Psoas muscle (tissue), 8 donors: ENCODE measurements at places on chromosomes 3 and 15. TPM values are rescaled to one million over a fixed set of nuclear protein-coding genes. Genes with fewer than 3 reads are reported as not detected.

DNA sequence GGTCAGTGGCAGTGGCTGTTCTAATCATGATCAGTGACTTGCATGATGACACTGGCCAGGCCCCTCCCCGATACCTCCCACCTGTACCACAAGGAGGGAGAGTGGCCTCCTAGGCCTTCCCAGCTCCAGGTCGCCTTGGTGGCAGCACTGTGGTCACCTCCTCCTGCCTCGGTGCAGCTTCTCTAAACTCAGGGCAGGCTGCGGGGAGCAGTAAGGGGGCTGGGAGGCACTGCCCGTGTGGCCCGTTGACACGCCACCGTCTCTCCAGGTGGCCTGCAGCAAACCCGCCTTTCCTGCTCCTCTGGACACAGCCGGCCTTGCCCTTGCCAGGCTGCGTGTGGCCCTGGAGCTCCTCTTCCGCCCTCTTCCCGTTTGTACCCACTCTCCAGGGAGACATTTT, 184.1 kb downstream of the XXYLT1 start:
- DNase-seq: peak; percentile 16

GRCh38 chr3:128557531-128558280, 64.7 kb upstream of the GATA2 start:
- DNase-seq: no peak

The FAM107A gene
- polyA plus RNA-seq: 16.5 TPM

The TADA3 gene
- polyA plus RNA-seq: 75.7 TPM

- no peak for DNase-seq
Observed at GRCh38 chr3:171001957-171002694, 24.4 kb downstream of the SLC2A2 start.

DNA sequence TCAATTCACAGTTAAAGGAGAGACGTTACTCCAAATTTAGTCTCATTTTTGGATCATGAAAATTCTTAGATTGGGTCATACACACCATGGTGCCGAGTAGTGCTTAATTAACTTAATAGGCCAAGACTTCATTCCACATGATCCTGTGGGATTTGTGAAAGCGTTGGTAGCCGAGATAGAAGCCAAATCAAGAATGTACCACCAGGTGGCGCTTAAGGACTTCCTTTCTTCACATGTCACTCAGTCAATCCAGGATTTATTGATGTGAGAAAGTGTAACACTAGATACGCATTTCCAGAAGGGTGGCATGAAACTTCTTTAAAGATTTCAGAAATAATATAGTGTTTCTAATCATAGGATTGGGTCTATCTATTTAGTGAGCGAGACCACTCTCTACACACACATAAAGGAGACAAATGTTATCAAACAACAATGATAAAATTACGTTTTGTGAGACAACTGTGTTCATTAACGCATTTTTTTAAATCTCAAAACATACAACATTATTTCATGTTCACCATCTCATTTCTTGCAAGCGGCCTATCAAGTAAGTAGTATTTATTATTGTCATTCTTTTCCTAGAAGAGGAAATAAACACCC, 436.1 kb downstream of the CHL1 start:
- no peak for DNase-seq

DNA sequence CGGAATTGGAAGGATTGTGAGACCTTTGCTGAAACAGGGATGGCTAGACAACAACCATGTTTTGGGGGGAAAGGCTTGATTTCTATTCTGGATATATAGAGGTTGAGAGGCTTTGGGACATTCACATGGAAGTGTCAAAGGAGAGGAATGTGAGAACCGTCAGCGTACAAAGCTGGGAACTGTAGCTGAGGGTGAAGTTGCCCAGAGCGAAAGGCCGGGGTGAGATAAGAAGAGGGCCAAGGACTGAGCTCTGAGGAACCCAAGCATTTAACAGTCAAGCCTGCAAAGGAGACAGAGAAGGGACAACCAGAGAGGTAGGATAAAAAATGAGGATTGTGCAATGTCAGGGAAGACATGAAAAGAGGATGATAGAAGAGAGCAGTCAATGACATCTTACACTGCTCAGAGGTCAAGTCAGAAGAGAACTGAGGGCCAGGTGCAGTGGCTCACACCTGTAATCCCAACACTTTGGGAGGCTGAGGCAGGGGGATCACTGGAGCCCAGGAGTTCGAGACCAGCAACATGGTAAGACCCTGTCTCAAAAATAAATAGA, 41.5 kb upstream of the RAF1 start:
- DNase-seq: no peak

The RTP4 gene
- 0.35 TPM for polyA plus RNA-seq

GRCh38 chr15:99777144-99777543, 43.9 kb upstream of the LYSMD4 start:
- DNase-seq: no peak

The FGF12 gene
- 0.87 TPM for polyA plus RNA-seq

GRCh38 chr3:196968233-196969133, at the start of gene PIGZ:
Gene PIGZ (minus strand): TSS chr3:196968833. CDS start chr3:196952031, 16,802 bp downstream.
- peak; percentile 71 for DNase-seq

GRCh38 chr3:107574650-107575049, 51.9 kb downstream of the BBX start:
- no peak for DNase-seq

- DNase-seq: peak; percentile 88
Observed at GRCh38 chr3:48548729-48549705, 7.6 kb downstream of the PFKFB4 start.

GRCh38 chr3:143532091-143532490, 316.2 kb downstream of the SLC9A9 start:
- no peak for DNase-seq

- DNase-seq: no peak
Observed at GRCh38 chr15:73732930-73733329, 20.2 kb downstream of the INSYN1 start.

The TMEM212 gene
- not detected for polyA plus RNA-seq

DNA sequence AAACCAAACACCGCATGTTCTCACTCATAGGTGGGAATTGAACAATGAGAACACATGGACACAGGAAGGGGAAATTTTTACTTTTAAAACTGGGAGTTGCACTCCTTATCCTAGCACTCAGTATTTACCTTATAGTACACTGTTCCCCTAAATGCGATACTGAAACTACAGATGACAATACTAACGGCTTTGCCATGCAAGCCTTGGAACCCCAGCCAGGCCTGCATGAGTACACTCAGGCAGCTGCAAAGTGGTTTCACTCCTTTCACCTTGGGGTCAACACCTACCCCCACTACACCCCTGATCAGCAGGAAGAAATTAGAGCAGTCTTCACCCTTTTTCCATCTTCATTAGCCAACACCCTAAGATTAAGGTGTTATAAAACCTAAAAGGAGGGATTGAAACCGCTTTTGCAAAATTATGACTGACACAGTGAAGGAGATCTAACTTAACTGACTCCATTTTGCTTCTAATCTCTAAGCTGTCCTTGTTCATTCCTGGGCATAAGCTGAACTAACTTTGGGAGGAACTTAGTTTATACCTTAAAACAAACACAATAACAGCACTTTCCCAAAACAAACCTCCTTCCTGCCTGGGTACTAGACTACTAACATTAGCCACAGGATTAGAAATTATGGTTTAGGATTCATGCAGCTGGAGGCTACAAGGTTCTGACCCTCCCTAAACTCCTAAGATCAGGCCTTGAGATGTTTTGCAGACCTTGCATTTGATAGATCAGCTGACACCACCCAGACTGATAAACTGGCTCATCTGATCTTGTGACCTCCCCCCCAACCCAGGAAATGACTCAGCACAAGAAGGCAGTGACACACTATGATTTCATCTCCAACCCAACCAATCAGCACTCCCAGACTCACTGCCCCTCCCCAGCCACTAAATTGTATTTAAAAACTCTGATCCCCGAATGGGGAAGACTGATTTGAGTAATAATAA, 452.1 kb upstream of the PPP2R3A start:
- DNase-seq: no peak

DNA sequence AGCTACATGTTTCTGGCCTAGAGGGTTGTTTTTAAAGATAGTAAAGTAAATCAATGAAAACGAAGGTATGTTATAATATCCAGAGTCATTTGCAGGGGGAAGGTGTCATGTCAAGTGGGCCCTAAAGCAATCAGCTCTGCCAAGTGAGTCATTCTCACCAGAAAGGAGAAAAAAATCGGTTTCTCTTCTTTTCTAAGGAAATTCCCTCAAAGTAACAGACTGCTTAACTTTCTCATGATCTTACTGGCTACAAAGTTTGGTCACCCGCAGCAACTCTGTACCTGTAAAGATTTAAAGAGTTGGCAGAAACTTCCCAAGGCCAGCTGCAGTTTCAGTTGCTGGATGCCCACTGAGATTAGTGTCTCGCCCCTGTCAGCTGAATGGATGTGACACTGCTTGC, 5.5 kb upstream of the FSIP1 start:
- DNase-seq: no peak

The HIGD2B gene
- polyA plus RNA-seq: not detected

- DNase-seq: no peak
Observed at GRCh38 chr3:125214738-125215137, 2.2 kb upstream of the SLC12A8 start.

- DNase-seq: no peak
Observed at GRCh38 chr3:48957006-48957705, 32.9 kb upstream of the P4HTM start.

The CSPG5 gene
- polyA plus RNA-seq: 0.21 TPM

DNA sequence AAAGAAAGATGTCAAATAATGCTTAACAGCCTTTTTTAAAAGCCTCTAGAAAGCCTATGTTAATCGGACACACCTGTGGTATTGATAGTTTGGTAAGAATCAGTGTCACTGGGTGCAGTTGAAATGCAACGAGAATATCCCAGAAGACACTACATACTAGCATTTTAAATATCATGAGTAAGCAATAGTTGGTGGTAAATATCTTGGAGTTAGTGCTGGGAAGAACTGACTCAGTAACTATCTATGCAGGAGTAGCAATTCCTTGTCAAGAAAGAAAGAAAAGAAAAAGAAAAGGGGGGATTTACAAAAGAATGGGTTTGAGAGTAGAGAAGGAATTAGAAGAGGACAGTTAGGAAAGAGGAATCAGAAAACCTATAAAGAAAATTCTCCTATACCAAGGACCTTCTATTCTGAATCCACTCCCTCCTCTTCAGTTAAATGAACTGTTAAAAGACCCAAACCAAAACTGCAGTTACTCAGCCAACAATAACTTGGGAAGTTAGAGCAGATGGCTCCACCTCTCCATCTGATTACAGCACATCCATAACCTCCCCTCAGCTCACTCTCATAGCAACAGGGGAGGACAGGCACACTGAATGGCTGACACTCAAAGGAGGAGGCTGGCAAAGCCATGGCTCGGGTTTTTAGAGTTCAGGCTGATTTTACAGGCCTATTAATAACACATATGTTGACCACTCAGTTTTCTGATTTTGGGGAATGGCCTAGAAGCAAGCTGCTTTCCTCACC, 207.6 kb upstream of the MDFIC2 start:
- DNase-seq: no peak

- no peak for DNase-seq
Observed at GRCh38 chr3:58897646-58898045, 152.2 kb downstream of the CFAP20DC start.

DNA sequence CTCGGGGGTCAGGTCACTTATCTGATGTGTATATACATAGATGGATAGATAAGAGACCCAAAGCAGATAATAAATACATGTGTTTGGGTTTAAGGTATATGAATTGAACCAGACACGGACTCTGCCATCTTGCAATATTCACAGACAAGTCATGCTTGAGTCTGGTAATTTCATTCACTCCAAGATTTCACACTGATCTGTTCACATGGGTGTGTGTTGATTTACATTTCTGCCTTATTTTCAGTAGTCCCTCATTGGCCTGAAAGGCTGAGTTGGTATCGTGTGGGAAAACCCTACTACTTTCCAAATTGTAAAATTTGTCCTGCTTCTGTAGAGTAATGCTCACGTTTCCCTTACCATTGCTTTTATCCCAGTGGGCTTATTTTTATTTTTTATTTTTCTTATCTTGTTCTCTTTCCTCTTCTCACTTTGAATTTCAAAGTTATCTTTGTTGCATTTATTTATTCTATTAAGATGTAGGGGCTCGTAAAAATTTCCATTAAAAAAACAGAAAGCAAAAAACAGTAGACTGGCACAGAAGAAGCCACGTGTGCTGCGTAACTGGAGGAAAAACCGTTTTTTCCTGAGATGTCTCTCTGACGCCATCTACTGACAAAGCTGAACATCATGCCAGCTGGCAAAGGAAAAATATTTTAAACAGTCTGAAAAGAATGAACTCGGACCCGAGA, 10.8 kb upstream of the MFSD1 start:
- no peak for DNase-seq

The CPLX3 gene
- polyA plus RNA-seq: 0.03 TPM

- DNase-seq: no peak
Observed at GRCh38 chr3:127851899-127852298, 29.6 kb upstream of the MGLL start.

The CADPS gene
- polyA plus RNA-seq: 0.04 TPM

DNA sequence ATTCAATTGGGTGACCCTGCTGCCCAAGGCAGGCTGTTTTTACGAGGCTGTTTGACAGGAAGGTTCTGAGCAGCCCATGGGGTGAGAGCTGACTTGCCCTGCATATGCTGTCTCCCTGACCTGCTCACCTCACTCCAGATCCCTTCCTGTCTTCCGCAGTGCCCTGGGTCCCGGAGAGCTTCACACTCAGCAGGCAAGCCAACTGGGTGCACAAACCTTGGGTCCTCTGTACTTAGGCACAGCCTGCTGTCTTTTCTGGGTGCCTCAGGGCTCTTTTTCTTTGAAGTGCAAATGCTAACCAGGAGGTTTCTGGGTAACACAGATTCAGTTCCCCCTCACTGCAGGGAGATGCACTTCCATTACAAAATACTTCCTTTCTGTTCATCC, 32.8 kb downstream of the ZXDC start:
- no peak for DNase-seq

The FAM240A gene
- polyA plus RNA-seq: 0.14 TPM

GRCh38 chr3:45773714-45774449, 22.5 kb downstream of the SLC6A20 start:
- DNase-seq: no peak

The MYO1E gene
- polyA plus RNA-seq: 10.0 TPM

The C2CD4A gene
- polyA plus RNA-seq: 6.7 TPM

GRCh38 chr3:149095487-149095886, 9.2 kb upstream of the HLTF start:
- DNase-seq: no peak

The CYP8B1 gene
- not detected for polyA plus RNA-seq

GRCh38 chr15:90402223-90402622, 14.2 kb downstream of the IQGAP1 start:
- DNase-seq: peak; percentile 56

The FHIT gene
- 2.3 TPM for polyA plus RNA-seq
